ENCODE measurements at places on chromosomes 12 and 14.
A peak's percentile ranks its signal among the peaks of the same experiment; 100 is the strongest.

DNA sequence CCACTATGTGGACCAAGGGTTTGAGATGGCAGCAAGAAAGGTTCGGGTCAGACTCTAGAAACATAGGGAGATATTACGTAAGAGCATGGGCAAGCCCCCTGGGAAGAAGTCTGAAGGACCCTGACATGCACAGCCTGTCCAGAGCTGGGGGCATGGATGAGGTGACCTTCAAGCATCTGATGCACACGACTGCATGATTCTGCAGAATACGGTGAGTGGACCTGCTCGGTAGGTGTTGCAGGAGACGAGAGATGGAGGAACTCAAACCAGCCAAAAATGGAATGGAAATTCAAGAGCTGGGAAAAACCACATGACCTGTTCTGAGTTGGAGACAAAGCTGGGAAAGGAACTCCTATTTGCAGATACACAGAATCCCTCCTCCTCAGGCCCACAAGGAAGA, 43.6 kb downstream of the ANO2 start:
- DNase-seq = no peak

DNA sequence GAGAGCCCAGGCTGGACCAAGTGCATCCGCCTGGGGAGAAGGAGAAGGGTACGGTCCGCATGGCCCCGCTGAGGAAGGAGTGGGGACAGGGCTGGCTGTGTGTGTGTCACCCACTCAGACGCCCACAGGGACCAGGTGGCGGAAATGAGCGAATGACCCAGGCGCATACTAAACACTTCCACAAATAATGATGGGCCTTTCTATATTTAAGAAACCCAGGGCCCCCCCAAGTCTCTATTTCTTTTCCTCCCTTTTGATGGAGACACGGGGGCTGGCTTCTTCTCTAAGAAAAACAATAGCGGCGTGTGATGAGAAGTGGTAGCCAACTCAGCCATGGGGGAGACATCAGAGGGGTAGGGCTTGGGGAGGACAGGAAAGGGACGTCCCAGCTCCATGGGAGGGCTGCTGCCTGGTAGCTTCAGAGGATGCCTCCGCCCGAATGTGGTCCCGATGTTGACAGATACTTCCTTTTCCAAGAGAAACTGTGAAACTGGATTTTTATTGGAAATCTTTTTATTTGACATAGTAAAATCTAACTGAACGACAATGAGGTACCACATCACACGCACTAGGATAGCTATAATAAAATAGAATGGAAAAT, 6.3 kb upstream of the MAP1LC3B2 start:
- no peak for DNase-seq

GRCh38 chr12:67152451-67152850, 116.7 kb upstream of the CAND1 start:
- no peak for DNase-seq

DNA sequence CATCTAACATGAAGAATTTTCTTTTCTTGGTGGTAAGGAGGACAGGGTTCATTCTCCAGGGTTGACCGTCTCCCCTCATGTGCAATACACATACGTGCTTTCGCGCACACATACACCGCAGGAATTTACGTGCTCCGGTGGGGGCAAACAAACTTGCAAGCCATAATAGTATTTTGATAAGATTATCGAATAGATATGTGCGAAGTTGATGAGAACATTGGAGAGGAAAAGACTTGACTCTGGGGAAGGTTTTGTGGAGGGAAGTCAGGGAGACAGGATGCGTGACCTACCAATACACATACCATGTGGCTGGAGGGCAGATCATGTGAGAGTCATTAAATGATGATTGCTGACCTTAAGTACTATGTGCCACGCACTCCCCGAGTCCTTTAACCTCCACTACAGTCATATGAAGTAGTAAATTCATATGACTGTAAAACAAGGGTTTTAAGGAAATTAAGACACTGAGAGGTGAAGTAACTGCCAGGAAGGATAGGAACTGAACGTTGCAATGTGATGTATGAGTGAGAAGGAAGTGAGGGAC, 921 bp downstream of the RAD51B start:
- no peak for DNase-seq

- no peak for DNase-seq
These were observed 583.7 kb upstream of the LRFN5 start for GRCh38 chr14:41022932-41023331.

GRCh38 chr12:1382826-1383225, 211.6 kb downstream of the FBXL14 start:
- DNase-seq = no peak

- no peak for DNase-seq
These were observed 343.4 kb downstream of the ADAMTS20 start for GRCh38 chr12:43208627-43209026.

GRCh38 chr12:50185301-50185895, 18.2 kb upstream of the CERS5 start:
- no peak for DNase-seq

DNA sequence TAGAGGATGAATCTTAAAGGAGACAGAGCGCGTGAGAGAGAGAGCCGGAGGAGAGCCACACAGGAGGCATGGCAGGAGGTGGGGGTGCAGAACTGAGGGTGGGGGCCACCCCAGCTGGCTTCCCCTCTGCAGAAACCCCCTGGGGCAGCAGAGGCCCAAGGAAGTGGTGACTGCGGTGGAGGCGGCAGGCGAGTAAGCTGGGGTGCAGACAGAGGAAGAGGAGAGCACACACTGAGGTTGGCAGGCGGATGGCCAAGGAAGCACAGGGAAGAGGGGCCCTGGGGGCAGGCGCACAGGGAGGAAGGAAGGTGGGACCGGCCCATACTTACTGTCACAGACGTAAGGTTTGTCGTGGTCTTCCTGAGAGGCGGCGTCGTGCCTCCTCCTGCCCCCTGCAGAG, 179.8 kb downstream of the DPF3 start:
- DNase-seq = peak; percentile 44
